Stimulated activated CD4-positive, alpha-beta T cell treated with anti-CD3 and anti-CD28 coated beads, Interleukin-12 subunit alpha, Interleukin-12 subunit beta, amount 100 ng/mL, for 4 hours (primary cell): ENCODE measurements at places on chromosomes 7 and 10.

DNA sequence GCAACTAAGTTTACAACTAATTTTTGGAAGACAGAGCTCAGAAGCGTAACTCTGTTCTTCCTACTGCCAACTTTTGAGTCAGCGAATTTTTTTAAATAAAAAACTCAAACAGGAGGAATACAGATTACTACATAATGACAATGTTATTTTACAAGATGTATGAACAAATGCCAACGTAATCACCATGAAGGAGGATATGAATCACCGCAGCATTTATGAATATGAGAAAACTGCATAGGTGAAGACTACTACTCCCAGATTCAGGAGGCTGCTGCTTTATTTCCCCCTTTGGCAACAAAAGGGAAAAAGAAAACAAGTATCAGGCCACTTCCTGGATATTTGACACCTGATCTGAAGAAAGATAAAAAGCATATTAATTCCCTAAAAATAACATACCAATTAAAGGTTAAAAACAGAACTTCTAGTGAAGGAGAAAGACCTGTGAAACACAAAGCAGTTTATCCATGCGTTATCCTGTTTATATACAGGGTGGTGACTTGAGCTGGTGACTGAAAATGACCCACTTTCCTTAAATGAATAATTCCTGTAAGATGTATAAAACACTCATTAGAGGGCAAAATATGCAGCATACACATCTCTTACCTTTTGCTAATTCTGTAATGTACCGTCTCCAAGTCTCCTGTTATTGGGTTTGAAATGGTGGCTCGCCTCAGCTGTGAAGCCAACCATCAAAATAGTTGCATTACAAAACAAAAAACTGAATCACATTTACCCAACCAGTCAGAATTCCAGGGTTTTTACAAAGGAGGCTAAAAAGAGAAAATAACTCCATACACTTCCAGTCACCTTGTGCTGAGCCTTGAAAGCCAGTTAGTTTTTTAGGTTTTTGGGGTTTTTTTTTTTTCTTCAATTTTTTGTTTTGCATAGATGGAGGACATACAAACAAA, 52.0 kb downstream of the P4HA1 start:
- no peak for DNase-seq

DNA sequence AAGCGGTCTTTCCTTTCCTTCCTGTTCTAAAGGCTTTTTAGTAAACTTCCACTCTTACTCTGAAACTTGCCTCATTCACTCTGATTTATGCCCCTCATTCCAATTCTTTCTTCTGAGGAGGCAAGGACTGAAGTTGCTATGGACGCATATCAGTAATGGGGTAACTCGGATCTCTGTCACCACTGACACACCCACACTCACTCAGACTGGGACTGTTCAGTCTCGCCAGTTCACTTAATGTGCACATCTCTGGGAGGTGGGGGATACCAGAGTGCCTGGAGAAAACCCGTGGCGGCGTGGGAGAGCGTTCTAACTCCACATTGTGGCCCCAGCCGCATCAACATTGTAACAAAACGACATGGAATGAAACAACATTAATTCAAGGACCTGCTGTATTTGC, 1139.3 kb upstream of the CELF2 start:
- DNase-seq = no peak

GRCh38 chr7:125195156-125195555, 265.5 kb upstream of the POT1 start:
- no peak for DNase-seq

DNA sequence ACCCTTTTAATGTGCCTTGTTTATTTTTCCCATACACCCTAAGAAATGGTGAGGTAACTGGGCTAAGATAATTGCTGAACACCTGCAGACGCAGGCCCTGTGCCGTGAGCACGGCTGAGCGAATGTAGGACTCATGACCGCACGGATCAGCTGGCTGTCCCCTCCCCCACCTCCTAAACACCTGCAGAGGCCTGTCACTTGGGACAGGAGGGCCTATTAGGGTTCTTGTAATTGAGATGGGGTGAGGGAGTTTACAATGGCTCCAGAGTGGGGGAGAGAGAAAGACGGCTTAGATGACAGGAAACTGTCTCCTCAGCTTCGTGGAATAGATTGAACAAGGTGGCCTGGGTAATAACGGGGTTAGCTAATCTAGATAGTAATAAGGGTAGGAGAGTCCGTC, 291.7 kb upstream of the HABP2 start:
- DNase-seq = no peak

- DNase-seq = no peak
These were observed 80.4 kb upstream of the NEUROD6 start for GRCh38 chr7:31420948-31421347.

DNA sequence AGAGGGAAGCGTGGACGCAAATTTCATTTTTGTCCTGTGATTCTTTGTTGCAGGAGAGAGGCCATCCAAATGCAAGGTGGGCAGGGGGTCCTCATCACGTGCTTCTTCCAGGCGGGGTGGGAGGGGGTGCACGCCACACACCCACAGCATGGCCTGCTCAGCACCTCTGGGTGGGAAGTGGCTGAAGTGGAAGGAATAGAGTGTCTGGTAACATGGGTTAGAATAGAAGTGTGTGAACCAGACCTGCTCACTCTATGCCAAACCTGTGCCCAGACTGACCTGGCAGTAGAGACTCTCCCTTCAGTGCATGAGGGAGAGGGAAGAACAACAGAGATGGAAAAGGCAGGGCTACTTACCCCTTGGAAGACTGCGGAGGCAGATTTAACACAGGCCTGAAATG, 21.7 kb downstream of the ZNF503 start:
- no peak for DNase-seq

DNA sequence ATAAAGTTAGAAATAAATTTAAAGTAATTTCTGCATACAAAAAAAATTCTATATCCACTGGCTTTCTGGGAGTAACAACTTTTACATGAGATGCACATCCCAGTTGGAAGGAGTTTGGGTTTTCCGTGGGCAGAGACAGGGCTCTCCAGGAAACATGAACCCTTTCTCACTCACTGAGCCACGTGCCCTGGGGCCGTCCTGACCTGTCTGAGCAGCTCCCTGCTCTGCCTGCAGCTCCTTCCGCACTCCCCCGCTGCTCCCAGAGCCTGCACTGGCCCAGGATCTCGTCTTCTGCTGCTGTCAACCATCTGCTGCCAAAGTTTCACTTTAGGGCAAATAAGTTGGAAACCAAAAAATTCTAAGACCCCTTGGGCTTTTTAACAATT, 169.1 kb downstream of the DIP2C start:
- DNase-seq = no peak
